ENCODE measurements at places on chromosomes 6 and 20. TPM values are rescaled to one million over a fixed set of nuclear protein-coding genes. Genes with fewer than 3 reads are reported as not detected.

Gene PDE10A
- total RNA-seq: 1.7 TPM

Gene SLC24A3
- total RNA-seq: 0.87 TPM

Gene UST
- total RNA-seq: 10.4 TPM

Gene ARFGEF3
- total RNA-seq: 19.0 TPM

Gene ULBP2
- total RNA-seq: 0.34 TPM

Gene CLPSL2
- total RNA-seq: 4.3 TPM

Gene PRICKLE4
- 0.98 TPM for total RNA-seq

Gene ADGB
- total RNA-seq: not detected

Gene BAK1
- 6.5 TPM for total RNA-seq

- DNase-seq: no peak
Observed at GRCh38 chr6:35046103-35046502, 95.0 kb downstream of the TCP11 start.

GRCh38 chr6:111068866-111069234, 18.5 kb upstream of the SLC16A10 start:
- DNase-seq: no peak

- DNase-seq: no peak
Observed at GRCh38 chr20:1144401-1145172, 26.2 kb downstream of the PSMF1 start.

DNA sequence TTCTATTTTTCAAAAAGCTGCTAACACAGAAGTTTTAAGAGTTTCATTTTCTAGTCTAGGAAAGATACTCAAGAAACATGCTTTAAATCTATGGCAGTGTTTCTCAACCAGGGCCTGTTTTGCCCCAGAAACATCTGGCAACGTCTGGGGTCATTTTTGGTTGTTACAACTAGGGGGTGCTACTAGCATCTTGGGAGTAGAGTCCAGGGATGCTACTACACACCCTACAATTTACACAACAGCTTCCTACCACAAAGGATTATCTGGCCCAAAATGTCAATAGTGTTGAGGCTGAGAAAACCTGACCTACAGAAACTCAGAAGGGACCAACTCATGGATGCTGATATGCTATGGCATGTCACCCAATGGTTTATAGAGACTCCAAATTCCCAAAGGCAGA, 24.4 kb downstream of the SERAC1 start:
- no peak for DNase-seq

DNA sequence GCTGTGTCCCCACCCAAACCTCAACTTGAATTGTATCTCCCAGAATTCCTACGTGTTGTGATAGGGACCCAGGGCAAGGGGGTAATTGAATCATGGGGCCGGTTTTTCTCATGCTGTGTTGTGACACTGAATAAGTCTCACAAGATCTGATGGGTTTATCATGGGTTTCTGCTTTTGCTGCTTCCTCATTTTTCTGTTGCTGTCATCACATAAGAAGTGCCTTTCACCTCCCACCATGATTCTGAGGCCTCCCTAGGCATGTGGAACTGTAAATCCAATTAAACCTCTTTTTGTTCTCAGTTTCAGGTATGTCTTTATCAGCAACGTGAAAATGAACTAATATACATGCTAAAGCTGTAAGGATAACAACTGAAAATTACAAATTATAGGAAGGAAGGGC, 88.3 kb downstream of the CDYL start:
- DNase-seq: no peak

GRCh38 chr6:66717801-66718200, 1010.8 kb upstream of the EYS start:
- DNase-seq: no peak

DNA sequence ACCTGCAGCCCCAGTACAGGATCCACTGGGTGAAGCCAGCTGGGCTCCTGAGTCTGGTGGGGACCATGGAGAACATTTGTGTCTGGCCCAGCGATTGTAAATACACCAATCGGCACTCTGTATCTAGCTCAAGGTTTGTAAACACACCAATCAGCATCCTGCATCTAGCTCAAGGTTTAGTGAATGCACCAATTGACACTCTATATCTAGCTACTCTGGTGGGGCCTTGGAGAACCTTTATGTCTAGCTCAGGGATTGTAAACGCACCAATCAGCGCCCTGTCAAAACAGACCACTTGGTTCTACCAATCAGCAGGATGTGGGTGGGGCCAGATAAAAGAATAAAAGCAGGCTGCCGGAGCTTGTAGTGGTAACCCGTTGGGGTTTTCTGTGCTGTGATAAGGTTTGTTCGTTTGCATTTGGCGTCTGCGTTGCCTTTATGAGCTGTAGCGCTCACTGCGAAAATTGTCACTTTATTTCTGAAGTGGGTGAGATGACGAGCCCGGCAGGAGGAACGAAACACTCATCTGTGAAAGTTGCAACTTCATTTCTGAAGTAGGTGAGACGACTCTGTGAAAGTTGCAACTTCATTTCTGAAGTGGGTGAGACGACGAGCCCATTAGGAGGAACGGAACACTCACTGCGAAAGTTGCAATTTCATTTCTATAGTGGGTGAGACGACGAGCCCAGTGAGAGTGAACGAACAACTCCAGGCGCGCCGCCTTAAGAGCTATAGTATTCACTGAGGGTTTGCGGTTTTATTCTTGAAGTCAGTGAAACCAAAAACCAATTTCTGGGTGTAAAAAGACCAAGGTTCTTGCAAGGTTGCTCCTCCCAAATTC, 31.1 kb downstream of the SERPINB6 start:
- no peak for DNase-seq

GRCh38 chr6:93571346-93571745, 152.0 kb upstream of the EPHA7 start:
- DNase-seq: no peak

DNA sequence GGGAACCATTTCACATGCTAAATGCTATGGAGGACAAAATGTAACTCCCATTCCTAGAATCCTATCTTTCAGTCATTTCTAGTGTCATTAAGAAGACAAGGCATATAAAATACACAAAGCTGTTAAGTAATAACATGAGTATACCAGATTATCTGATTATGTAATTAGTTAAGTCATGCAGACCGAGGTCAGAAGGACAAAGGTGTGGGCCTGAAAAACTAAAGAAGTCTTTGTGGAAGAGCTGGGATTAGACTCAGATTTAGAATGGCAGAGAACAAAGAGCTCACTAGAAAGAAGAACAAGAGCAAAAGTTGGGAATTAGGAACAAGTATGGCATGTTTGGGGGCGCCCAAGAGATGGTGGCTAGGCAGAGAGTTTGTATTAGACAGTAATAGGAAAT, 37.0 kb downstream of the EFHC1 start:
- no peak for DNase-seq

DNA sequence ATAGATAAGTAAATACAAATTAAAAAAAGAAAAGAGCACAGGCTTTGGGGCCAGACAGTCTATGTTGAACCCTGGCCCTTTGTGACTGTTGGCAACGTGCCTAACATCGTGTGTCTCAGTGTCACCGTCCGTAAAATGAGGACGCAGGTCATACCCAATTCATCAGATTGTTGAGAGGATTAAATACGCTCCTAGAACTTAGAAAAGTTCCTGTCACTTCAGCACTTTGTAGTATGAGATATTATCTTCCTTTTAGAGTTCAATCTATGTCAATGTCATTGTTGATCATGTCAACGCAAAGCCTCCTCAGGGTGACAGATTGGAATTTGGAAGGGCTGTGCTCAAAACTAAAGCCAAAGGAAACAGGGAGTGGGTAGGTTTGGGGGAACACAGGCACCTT, 21.7 kb downstream of the SERPINB1 start:
- DNase-seq: no peak

GRCh38 chr20:9021216-9021615, 47.7 kb upstream of the PLCB4 start:
- DNase-seq: no peak

DNA sequence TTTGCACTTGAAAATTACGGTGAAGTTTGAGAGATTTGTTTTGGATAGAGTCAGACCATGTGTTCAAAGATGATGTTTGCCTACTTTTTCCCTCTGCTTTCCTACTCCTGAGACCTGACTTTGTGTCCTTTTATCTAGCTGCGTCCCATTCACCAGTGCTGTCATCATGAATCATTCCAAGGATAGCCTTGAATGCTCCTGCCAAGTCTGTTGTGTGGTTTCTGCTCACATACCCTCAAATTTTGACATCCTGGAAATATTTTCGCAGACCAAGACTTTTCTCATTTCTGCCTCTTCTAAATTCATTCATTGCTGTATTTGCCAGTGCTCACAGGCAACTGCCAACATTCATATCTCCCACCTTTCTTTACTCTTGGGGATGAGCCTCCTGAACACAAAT, 175.9 kb upstream of the SCGN start:
- DNase-seq: no peak

- DNase-seq: no peak
Observed at GRCh38 chr6:122791310-122791679, 2.2 kb downstream of the SMPDL3A start.

DNA sequence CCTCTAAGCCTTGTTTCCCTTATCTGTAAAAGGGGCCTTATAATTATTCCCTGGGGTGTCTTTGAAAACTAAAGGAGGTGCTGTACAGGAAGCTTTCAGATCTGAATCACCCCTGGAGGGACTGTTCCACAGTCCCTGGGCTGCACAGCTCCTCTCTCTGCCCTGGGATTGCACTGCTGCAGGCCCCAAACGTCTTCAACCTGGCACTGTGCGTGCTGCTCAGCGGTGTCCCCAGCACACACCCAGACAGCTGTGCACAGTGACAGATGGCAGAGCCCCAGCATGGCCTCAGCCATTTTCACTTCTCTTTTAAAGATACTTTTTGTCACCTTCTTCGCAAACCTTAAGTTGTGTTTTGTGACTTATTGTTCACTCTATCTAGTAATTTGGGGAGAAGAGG, 50.7 kb upstream of the INSM1 start:
- DNase-seq: no peak

DNA sequence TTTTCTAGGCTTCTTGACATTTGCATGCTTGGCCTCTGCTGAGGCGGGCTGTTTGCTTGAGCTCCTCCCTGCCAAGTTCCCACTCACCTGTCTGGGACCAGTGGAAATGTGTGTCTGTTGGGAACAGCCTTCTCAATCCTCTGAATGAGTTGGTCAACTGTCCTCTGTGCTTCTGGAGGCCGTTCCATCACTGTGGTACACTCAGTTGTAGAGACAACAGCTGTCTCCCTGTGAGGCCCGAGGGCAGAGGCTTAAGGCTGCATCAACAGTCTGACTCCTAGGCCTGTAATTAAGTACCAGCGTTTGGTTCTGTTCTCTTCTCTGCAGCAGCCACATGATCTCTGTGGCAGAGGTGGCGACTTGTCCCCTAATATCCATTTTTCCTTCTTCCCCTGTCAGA, 110.9 kb downstream of the CDC5L start:
- DNase-seq: no peak

- no peak for DNase-seq
Observed at GRCh38 chr6:41675992-41676391, 37.7 kb downstream of the MDFI start.

All from pancreas (tissue), 10 donors.